Heart left ventricle (tissue), 16 donors: ENCODE measurements at places on chromosomes 16 and 17. TPM values are rescaled to one million over a fixed set of nuclear protein-coding genes. Genes with fewer than 3 reads are reported as not detected.

DNA sequence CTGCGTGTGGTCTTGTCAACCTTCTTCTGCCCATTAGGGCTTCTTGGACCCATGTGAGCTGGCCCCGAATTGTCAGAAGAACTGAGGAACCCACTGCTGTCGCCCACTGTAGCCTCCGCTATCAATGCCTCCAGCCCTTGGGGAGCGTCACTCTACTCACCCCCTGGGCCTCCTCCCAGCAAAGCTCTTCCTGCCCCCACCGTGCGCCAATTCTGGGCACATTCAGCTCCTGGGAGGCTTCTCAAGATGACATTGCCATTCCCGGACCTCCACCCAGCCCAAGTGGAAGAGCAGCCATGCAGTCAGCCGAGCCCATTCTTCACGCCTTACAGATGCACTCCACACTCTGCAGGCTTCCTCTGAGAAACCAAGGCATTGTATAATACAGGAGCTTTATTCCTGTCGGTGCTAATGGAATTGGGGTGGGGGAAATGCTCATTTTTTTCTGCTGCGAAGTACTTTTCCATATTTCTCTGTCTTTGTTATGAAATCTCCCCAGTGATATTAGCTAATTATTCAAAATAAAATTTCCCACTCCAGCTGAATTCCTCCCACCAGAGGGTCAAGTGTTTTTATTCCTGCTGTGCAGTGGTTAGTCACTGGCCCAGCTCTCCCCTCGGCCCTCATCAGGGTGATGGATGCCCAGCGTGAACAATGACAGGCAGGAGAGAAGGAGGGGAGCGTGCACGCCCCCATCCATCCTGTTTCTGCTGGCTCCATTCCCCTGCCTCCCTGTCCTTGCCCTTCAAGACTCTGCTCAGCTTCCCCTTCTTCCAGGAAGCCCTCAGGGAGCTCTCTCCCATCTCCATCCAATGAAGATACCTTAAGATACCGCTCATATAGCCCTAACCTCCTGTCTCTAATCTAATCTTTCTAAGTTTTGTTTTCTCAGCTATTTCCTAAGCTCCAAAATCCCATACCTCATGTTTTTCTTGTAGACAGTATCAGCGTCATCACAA, 87.7 kb downstream of the C16orf95 start:
- DNase-seq, result no peak

Gene OTOP3
- not detected for total RNA-seq

DNA sequence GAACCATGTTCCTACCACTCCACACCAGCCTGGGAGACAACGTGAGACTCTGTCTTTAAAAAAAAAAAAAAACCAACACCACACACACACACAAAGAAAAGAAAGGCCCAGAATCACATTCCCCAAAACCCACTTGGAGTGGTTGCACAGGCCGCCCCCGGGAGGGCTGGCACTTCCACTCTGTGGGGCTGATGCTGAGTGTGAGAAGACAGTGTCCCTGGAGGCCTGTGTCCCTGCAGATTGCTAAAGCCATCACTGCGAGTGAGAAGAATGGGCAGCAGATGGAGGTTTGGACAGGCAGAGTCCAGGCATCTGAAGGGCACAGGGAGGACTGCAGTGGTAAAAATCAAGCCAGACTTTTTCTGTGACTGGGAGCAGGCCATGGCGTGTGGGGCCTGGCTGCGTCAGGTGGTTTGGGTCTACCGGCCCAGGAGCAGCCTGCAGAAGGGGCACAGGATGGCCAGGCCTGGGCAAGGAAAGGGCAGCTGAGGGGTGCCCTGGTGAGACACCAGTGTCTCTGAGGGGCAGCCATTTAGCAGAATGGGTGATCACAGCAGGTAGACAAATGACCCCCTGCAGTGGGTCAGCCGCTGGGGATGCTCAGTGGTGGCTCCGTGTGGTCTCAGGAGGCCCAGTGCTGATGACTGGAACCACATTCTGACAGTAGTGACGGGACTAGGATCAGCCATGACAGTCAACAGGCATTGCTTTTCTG, 13.1 kb downstream of the CTRB2 start:
- DNase-seq, result no peak

DNA sequence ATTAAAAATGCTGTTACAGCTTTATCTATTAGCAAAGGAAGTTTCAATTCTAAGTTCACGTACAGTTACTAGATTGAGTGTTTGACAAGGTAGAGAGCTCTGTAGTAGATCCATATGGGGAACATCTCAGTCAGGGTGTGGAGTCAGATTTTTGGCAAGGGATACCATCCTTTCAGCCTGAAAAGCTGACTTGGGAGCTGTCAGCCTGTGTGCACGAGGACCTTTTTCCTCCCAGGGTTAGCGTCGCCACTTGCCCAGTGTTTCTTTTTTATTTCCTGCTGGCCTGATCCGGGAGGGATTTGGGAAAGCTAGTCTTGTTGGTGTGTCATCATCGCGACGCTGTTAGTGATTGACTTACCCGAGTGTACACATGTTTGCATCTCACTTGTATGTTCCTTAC, 29.5 kb downstream of the WWOX start:
- DNase-seq, result no peak

GRCh38 chr16:79170555-79171246, 429.8 kb downstream of the MAF start:
- DNase-seq, result no peak

Gene TRIM65
- 7.0 TPM for total RNA-seq

DNA sequence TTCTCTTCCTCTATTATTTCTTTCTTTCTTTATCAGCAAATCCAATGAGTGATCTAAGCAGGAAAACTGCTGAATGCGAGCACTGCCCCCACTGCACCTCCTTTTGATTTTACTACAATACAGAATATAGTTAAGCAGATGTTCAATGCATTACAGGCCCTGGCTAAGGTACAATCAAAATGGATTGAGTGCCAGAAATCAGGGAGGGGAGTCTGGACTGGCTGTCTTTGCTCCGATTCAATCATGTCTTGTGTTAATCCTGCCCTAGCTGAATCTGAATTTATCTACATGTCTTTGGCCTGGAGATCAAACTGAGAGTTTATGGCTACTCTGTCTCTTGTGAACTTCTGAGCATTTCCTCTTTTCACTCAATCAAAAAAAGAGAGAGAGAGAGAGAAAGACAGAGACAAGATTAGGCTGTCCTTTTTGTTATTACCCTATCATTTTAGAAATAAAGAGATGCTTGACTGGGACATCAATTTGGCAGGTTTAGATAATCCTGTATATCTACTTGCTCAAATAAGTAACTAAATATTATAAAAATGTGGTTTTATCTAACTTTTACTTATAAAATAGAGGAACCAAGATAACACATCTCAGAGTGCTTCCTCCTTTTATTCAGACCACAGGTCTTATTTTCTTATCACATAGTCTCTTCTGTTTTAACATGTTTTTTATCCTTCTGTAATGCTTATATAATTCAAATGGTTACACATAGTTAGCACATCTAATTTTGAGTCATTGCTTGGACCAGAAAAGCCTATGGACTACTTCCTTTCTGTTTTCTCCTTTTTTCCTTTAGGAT, 656.2 kb downstream of the KCNJ2 start:
- DNase-seq, result no peak

DNA sequence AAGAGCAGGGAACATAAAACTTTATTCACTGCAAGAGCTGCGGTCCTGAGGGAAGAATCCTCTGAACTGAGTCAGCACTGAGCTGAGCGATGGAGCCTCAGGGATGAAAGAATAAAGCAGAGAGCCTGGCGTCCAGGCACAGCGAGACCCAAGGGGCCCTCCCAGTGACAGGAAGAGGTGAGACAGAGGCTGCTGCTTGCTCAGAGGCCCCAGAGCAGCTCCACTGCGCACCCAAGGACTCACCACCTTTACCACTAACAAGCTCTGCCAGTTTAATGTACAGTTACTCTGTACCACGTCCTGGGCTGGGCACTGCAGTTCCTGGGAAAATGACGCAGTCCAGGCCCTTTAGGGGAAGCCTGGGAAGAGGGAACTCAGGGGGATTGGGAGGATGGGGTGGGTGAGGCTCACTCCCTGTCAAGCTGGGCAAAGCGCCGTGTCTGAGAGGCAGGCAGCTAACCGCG, 5.6 kb downstream of the GFAP start:
- DNase-seq, result no peak

DNA sequence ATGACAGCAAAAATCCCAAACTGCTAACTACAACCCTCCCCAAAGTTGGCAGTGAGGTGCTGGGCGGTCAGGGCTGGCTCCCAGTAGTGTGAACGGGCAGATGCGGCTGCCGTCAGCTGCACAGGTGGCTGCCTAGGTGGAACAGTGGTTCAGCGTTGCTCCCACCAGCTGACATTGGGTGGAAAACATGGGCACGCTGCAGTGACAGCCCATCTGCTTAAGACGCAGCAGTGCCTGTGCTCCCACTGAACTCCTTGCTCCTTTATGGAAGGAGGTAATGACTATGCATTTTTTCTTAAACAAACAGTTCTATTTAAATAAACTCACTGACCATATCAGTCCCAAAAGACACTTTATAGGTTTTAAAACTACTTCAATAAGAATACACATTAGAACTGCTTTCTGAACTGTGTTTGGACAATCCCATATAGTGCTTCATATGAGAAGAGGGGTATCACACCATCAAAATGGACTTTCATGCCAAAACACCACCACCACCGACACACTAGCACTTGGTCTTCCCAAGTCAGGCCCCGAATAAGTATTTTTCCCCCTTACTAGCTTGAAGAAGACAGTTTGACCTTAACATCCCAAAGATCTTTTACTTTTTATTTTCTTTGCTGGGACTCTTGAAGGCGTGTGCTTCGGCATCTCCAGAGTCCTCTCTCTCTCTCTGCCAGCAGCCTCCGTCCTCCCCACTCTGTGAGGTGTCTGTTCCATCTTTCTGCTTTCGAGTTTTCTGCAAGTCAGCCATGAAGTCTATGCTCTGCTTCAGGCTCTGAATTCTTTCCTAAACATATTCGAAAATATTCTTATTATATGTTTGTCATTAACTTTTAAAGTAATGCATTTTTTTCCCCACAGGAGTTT, 34.4 kb downstream of the BRD7 start:
- DNase-seq, result no peak

Gene CD7
- 3.5 TPM for total RNA-seq

GRCh38 chr16:56953006-56953405, 8.7 kb upstream of the CETP start:
- DNase-seq, result no peak

DNA sequence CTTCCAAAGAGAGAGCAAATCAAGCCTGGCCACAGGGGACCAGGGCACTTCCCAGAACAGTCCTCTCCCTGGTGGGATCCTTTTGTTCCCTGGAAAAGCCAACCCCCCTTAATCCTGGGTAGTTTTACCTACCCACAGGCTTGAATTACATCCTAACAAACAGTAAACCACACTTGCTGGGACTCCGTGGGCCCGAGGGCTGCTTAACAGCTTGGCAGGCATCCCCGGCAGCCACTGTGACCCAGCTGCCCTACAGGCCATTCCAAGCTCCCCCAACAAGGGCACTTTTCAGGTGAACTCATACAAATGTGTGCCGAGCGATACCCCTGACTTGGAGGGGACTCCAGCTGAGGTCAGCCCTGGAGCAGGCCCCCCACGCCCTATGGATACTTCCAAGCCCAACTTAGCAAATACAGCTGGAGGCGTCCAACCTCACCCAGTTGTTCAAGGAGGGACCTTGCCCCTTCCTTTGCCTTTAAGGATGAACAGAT, 26.4 kb downstream of the ADCY9 start:
- DNase-seq, result no peak

Gene MYCBPAP
- total RNA-seq, result 0.70 TPM
